Fibroblast of skin of left quadriceps (primary cell): ENCODE measurements at places on chromosomes 6 and 20.

GRCh38 chr20:62752181-62752670, 43.6 kb downstream of the NTSR1 start:
- no peak for DNase-seq

- DNase-seq: no peak
Measured at GRCh38 chr20:13639150-13639497, 392 bp upstream of the TASP1 start.

- DNase-seq: peak; percentile 51
Measured at GRCh38 chr6:25054469-25054868, 118.7 kb upstream of the RIPOR2 start.

DNA sequence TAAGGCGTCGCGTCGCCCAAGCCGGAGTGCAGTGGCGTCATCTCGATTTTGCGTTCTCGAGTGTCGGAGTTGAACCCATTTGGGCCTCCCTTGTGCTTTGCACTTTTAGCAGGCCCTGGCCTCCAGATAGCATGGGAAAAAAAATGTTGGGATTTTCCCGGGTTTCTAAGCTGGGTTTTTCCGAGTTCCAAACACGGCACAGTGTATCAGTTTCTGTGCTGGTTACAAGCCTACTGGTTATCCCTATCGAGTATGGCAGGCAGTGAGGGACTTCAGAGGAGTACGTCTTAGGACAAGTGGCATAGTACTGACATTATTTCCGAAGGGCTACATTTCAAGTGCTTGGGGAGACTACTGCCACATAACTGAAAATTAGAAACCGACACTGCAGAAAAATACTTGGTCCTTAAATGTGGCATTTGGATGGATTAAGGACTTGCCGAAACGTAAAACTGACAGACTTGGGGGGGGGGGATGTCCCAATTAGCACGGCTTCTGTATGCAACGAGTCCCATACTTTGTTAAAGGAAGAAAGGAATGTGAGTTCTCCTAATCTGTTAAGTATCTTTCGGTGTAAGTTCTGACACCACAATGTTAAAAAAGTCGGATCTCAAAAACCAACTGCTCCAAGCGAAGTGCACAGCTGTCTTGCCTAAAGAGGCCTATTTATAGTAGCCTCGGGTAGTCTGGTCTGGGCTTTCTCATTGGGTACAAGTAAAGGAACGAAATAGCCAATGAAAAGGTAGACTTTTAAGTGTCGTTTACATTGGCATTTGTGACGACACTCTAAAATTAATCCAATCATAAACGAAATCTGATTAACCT, 70.2 kb downstream of the HFE start:
- peak; percentile 98 for DNase-seq

GRCh38 chr6:93823489-93823888, 404.1 kb upstream of the EPHA7 start:
- no peak for DNase-seq

GRCh38 chr20:51595058-51595532, 52.6 kb upstream of the NFATC2 start:
- DNase-seq: peak; percentile 73

GRCh38 chr20:3781153-3781910, at the start of gene SPEF1:
Gene SPEF1 (minus strand): TSS chr20:3781448. CDS start chr20:3781287, 161 bp downstream.
- peak; percentile 83 for DNase-seq

GRCh38 chr6:112253841-112254816, at the start of gene LAMA4:
Gene LAMA4 (minus strand): TSS chr6:112254567. CDS start chr6:112254150, 417 bp downstream.
- no peak for DNase-seq

GRCh38 chr6:163739966-163740365, 325.4 kb downstream of the QKI start:
- DNase-seq: no peak

DNA sequence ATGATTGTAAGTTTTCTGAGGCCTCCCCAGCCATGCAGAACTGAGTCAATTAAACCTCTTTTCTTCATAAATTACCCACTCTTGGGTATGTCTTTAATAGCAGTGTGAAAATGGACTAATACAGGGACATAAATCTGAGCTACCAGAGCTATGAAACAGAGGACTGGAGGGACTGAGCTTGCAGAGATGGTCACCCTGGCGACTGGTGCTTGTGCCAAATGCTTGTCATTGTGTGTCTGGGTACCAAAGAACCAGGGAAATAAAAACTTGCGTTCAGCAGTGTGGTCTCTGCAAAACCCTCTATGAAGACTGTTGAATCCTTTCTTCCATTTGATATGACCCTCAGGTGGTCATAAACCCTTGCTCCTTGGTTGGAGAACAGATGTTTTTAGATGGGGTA, 105.1 kb upstream of the PRL start:
- DNase-seq: no peak

DNA sequence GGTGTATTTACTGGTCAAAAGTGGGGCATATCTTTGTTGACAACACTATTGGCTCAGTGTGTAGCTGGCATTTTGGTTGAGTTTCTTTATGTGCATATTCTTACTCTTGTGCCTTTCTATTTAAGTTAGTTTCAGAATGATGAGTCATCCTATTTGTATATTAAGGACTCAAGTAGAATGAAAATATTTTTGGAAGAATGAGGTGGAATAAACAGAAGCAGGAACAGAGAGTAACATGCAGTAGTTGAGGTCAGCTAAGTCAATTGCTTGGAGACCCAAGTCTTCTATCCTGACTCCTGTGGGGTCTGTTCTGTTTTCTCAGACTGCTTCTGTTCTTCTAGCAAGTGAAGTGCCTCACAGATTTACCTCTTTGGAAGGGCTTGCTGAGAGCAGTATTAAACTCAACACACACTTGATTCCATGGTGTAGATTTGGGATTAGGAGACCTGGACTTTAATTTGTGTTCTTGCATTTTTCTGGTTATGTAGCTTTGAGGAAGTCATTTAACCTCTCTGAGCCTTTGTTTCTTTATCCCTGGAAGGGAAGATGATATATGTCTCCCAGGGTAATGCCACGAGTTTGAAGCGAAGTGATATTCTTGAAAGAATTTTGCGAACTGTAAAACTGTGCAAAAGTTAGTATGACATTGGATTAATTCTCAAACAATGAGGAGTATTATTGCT, 324.3 kb downstream of the QKI start:
- DNase-seq: peak; percentile 7

- no peak for DNase-seq
Measured at GRCh38 chr6:53547166-53547810, 2.4 kb upstream of the GCLC start.

DNA sequence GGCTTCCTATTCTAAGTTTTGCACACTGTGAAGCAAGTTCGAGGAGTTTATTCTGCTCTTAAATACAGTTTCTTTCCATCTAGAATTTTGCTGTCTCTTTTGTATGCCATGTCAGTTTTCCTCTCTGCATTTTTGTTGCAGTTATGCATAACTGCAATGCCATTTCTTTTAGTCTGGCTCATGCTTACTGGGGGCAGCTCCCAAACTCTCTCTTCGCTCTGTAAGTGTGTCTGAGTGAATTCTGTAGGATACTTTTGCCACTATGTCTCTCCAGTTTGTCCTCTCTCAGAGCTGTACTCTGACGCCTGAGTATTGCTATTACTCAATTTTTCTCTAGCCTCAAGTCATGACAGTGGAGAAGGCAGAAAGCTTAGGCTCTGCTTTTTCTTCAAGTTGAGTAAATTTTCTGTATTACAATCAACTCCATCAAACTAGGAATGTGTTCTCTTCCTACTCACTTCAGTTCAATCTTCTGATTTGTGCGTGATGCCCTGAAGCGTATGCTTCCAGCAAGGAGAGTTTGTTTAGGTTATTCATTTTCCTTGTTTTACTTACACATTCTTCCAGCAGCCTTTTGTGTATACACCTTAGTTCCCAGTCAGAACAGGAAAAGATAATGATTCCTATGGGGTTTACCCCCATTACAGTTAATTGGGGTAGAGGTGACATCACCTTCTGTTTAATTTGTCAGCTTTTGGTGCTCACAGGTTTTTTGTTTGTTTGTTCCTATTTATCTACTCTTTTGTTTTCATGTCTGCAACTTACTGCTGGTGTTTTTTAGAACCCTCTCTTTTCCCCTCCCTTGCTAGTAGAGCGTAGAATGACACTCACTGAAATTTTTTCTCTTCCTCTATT, 430.9 kb downstream of the BCKDHB start:
- no peak for DNase-seq

DNA sequence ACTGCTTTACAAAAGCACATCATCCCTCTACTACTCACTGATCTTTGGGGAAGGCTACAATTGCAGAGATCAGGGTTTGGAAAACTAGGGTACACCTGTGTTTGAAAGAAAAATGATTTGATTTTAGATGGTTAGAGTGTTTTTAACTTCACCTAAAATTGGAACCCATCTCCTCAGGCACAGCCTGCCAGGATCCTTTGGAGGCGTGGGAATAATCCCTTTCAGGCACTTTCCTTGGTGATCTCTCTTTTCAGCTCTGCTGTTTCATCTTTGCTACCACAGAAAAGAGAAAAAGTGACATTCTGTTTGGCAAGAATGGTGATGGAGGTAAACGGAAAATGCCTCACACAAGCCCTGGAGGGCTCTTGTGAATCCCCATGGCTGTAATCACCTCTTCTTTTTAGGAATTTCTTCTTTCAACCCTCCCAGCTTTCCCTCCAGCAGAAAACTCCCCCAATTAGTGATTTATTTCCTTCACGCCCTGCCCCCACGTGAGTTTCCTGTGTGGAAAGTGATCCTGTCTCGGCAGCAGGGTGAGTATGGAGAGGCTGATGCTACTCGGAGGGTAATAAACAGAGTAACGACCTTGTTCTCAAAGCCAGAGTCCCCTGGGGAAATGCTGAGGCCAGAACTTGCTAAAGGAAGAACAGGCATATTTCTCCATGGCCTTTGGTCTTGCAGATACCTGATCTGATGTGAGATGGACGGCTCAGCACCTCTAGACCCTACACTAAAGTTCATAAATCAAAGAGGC, 9.2 kb downstream of the KCNG1 start:
- DNase-seq: no peak

DNA sequence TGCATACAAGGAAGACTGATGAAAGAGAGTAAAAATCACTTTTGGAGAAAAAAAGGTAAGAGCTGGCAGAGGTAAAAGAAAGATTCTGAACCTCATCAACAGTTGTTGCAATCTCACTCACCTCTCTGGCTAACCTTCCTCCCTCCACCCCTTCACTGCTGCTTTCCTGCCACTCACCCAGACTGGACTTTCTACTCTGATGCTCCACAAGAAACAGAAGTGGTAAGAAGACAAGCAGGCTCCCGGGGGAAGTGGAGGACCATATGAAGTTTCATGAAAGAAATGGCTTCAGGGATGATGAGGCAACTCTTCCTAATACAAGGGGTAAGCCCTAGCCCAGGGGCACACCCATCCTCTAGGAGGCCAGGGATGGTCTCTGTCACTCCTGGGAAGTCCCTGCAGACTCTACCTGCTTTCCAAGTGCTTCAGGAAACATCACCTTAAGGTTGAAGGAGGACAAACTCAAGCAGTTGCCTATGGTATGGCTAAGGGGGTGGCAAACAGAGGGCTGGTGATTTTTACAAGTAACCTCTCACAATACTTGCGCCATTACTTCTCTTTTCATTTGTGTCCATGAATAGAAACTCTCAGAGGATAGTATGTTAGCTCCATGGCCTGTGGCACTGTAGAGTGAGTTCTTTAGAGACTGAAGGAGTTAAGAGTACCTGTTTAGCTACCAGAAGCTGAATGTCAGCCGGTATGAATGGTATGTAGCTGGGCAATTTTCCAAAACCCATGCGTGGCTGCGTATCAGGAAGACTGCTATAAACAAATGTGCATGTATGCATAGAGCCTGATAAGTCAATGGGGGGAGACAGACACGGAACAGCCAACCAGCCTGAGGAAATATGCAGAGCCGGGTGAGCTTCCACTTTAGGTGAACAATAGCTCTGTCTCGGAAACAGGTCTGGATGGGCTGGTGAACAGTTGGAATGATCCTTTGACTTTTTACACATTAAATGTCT, 112.0 kb downstream of the BACH2 start:
- DNase-seq: no peak

DNA sequence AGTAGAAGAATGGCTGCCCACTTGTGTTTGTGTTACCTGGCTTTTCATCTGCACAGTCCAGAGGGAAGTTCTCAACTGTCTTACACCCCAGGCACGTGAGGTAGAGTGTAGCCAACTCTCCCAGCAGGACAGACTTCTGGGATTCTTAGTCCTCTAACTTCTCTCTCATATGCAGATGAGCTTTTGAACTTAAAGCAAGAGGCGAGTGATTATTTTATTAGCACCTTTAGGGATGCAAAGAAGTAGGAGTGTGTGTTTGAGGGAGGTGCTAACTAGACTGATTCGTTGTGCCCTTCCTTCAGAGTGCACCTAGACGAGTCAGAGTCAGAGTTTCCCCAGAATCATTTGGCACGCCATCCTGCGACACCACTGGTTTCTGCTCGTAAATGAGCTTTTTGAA, 10.8 kb downstream of the CDYL start:
- no peak for DNase-seq

- peak; percentile 83 for DNase-seq
Measured at GRCh38 chr6:43865932-43866645, 96.1 kb downstream of the VEGFA start.

GRCh38 chr6:2969549-2969948, 1.8 kb downstream of the SERPINB6 start:
- DNase-seq: no peak

GRCh38 chr6:37781788-37782187, 37.7 kb upstream of the ZFAND3 start:
- DNase-seq: no peak

GRCh38 chr6:56787209-56787608, 144.5 kb upstream of the DST start:
- DNase-seq: no peak

GRCh38 chr6:40688214-40688761, 101.1 kb upstream of the LRFN2 start:
- no peak for DNase-seq

DNA sequence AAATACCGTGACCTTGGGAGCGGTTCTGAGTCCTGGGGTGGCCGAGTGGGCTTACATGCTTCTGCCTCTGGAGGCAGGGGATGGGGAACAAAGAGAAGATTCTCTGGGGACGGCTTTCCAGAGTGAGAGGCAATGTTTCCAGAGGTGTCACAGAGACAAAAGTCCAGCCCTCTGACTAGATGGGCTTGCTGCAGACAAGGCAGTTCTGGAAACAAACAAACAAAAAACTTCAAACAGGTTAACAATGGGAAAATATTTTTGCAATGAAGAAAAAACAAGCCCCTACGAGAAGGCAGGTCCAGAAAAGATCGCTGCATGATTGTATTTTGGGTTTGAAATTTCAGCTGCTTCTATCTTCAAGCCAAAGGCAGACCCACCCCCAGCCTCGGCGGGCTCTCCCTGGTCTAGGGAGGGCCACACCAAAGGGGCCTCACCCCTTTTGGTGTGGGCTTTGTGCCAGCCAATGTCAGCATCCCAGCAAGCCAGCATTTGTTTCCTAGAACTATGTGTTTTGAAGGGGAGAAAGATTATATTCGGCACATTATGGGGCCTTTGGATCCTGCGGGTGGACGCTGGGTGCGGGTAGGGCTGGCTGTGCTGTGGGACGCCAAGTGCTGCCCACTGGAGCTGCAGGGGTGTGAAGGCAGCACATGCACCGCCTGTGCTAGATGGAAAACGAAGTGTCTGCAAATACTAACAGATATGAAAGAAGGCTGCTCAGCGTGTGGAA, 42.9 kb downstream of the RIOK1 start:
- no peak for DNase-seq
